ENCODE measurements at places on chromosomes 1 and 21.

DNA sequence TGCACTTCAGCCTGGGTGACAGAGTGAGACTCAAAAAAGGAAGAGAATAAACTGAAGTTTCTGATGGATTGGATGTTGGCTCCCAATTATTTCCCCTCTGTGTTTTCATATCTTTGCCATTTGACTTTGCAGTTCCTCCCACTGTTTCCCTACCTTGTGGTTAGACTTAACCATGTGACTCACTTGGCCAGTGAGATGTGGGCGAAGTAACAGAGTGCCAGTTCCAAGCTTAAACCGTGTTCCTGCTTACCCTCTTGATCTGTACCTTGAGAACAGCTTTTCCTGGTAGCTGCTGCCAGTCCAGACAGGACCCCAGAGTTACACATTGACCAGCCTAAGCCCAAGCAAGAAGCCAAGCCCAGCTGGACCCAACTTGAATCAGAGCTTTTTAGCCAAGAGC is 323.4 kb downstream of the LTN1 start:
- no peak for DNase-seq

DNA sequence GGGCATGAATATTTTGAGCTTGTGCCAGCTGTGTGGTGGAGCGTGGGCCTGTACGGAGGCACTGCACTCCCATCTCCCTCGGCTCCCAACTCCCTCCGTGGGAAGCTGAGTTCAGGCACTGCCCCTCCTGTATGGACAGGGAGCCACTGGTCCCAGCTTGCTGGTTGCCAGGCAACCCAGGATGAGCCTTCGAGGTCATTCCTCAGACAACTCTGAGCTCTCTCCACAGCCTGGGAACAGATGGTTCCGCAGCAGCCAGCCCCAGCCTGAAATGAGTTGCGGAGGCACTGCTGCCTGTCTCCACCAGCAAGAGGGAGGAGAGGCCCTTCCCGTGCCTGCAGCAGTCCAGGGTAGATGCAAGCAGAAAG is 58.4 kb upstream of the TENT5B start:
- no peak for DNase-seq

DNA sequence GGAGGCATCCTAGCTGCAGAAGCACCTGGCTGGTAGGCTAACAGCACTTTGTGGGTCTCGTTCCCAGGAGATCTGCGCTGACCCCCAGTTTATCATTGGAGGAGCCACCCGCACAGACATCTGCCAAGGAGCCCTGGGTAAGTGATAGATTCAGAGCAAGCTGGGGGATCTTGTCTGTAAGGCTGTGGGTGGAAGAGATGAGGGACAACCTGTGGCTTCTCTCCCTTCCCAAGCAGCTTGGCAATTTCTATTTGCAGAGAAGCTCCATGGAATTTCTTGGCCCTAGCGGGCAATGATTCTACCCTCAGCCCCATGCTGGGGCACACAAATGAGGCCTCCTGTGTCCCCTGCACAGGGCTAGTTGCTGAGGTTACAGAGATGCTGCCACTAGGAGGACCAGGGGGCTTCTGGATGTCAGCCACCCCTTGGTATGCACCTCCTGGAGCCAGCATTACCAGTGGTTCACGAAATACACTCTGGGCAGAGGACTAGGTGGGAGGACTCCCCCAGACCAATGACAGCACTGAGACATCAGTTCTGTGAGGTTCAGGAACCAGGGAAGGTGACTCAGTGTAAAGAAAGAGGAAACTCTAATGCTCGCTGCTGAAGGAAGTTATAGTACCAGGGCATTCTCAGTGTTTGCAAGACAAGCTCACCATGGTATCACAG is 5.5 kb downstream of the CAPN2 start:
- DNase-seq = no peak

DNA sequence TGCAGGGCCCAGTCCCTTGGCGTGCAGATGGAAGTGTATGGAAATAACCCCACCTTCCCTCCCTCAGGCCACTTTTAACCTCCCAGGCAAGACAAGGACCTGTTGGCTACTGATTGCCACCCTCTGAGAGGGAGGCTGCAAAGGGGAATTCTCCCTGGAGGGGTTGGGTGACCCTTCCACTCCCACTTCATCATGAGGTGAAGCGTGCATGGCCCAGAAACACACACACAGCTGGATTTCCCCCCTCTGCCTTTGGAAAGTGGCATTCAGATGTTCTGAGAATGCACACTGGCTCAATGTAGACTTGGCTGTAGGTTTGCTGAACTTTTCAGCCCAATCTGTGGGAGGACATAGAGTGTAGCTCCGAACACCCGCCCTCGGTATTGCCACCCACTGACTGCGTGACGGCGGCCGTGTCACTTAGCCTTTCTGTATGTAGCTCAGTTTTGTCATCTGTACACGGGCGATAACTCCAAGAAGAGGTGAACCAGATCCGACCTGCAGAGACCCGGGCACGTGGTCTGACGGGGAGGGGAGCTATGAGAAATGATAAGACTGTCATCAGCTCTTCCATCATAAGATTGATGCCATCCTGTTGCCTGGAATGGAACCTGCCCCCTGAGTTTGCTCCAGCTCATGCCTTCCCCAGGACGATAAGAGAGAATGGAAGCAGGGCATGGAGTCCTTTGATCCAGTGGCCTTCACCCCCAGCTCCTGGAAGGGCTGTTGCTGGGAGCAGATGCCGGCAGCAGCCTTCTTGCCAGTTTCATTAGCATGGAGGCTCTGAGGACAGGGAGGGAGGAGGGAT is 19.3 kb downstream of the MIIP start:
- no peak for DNase-seq

DNA sequence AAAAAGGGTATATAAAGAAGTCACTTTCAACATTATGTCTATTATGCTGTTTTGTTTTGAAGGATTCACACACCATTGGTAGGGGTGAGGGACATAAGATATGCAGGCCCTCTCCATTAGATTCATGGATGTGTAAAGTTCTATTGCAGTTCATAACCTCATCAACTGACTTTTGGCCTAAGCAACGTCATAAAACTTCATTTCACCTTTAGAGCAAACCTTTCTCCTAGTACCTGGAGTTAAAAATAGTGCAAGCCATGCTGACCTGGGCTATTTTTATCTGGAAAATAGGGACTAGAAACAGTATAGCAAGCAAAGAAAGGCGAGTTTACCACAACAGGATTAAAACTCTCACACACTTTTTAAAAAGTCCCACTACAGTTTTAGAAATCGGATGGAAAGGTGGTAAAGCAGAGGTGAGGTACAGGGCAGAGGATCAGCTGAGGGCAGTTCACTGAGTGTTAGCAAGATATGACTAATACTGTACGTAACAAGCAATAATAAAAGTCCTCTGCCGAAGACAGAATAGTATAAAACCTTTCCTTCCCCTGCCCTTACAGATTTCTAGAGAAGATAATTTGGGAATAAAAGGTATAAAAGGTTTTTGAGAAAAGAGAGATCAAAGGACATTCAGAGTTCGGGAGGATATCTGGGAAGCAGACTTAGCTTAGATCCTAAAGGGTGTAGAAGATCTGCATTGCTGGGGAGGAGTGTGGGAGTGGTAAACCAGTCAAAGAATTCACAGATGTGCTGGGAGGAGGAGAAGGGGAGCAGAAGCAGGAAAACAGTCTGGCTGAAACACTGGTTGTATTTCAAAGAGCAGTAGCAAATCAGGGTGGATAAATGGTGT is 14.3 kb downstream of the EGLN1 start:
- no peak for DNase-seq

GRCh38 chr21:31164713-31165694 is 126.7 kb upstream of the KRTAP19-8 start:
- no peak for DNase-seq
